Fibroblast of skin of left biceps (primary cell): ENCODE measurements at places on chromosomes 11 and 22.

DNA sequence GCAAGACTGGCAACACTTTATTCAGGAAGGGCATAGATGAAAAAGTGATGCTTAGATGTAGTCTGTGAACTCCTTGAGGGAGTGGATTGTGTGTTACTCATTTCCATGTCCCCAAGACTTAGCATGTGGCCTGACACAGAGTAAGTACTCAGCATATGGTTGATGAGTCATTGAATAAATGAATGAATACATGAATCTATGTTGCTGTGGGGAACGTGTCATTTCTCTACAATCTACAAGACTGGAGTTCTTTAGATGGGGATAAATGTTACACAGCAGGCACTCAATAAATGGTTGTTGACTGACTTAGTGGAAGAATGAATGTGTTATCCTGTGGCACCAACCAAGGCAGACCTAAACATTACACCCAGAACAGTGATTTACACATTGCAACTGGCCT lies 17.9 kb downstream of the BPIFC start:
- DNase-seq, result no peak

DNA sequence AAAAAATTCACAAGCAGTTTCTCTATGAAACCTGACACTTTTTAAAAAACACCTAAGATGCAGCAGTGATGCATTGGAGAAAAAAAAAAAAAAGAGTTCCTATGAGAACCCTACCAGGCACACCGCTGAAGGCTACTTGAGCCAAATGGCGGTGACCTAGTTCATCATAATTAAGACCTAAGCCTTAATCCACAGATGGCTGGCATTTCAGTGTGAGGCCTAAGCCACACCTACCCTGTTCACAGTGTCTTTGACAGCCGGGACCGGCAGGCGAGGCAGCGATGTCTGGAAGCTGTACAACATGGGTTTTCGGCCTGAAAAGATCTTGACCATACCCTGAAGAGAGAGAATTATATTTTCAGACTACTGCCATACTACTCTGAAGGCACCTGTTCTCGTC lies 38.0 kb downstream of the CPT1A start:
- DNase-seq, result no peak

- no peak for DNase-seq
Observed at GRCh38 chr11:120271672-120272071, 31.7 kb downstream of the POU2F3 start.

- DNase-seq, result no peak
Observed at GRCh38 chr11:8277691-8278090, 14.0 kb upstream of the LMO1 start.

DNA sequence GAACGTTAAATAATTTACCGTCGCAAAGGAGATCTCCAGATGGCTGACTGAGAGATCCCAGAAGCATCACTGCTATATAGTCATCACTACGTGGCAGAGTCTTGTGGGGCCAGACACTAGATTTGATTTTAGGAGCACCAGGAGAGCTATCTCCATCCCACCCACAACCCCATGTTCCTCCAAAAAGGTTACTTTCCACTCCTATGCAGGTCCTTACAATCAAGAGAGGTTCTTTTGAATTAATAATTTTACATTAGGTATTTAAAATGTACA lies 19.4 kb downstream of the GUCY1A2 start:
- DNase-seq, result no peak

DNA sequence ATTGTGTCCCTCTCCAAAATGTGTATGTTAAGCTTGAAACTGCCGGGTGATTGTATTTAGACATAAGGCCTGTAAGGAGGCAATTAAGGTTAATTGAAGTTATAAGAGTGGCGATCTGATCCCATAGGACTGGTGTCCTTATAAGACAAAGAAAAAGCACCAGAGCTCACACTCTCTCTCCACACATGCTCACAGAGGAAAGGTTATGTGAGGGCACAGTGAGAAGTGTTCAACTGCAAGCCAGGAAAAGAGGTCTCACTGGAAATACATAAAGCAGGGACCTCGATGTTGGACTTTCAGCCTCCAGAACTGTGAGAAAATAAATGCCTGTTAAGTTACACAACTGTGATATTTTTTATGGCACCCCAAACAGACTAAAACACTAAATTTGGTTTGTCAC lies 1233.8 kb upstream of the CNTN5 start:
- DNase-seq, result no peak

DNA sequence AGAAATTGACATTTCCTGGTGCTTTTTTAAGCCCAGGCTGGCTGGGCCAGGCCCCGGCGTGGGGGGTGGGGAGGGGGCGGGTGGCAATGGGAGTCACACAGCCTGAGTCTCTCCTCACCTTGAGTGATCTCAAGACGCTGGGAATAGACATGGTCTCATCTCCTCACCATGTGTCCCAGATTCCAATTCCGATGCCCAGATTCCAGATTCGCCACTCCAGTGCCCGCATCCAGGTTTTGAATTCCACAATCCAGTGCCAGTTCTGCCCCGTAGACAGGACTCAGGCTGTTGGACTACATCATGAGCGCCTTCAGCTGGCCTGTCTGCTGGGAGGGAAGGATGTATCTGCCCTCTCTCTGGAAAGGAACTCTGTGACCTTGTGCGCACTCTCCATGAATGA lies 19.1 kb downstream of the KCNC1 start:
- DNase-seq, result no peak

GRCh38 chr11:76196849-76197248 lies 9.5 kb downstream of the WNT11 start:
- no peak for DNase-seq

GRCh38 chr22:38981005-38981991 lies 849 bp upstream of the APOBEC3B start:
- no peak for DNase-seq

DNA sequence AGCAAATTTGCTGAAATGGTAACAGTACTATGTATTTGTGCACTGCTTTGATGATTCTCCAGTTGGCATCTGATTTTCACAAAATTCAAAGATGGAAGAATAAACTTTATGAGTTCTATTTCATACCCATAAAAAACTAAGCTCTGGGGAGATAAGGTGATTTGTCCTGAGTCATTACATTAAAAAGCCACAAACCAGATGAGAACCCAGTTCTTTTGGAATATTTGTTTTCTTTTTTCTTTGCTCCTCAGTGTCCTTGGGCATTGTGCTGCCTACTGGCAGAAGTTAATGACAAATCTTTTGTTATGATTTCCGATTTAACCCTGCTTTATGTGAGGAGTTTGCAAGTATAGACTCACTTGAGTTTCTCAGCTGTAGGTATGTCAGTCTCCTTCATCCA lies 45.4 kb upstream of the AMOTL1 start:
- DNase-seq, result no peak

DNA sequence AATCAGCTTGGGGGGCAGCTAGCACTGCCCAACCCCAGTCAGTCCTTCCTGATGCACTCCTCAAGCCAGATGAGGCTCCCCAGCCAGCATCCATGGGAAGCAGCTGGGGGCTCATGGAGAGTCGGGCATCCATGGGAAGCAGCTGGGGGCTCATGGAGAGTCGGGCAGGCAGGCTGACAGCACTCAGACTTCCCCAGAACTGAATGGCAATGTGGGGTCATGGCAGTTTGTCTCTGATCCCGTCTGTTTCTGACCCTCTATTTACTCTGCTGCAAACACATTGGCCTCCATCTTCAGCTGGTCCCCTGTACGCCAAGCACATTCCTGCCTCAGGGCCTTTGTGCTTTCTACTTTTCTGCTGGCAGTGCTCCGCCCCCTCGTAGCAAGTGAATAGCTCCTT lies 314.8 kb downstream of the NTM start:
- DNase-seq, result no peak

DNA sequence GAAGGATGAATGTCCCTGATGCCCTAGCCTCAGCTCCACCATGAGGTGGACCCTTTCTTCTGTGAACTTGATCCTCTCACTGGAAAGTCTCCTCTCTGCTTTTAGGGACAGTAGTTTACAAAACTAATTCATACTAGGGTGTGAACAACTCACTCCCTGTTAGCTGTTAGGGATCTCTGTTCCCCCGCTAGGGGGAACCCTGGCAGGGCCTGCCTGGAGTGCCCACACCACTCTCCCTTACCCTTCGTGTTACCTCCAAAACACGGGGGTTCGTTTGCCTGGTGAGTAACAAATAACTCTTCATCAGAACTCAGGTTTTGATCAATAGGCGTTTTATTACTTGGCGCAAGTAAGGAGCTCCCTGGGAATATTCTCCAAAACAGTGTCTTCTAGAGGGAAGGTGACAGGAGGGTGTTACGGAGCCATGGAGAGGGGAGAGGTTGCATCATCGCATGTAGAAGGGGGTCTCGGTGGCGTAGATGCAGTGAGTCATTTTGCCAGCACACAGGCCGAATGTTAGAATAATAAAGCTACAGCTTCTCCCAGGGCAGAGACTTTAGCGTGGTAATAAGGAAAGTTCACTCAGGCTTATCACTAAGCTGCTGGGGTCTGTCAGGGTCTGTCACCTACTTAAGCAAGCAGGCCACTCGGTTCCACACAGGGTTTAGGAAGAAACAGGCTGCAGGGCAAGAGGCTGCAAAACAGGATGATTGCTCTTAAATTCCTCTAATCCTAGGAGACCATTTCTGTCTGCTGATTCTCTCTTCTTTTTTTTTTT lies 45.8 kb downstream of the C11orf96 start:
- no peak for DNase-seq

DNA sequence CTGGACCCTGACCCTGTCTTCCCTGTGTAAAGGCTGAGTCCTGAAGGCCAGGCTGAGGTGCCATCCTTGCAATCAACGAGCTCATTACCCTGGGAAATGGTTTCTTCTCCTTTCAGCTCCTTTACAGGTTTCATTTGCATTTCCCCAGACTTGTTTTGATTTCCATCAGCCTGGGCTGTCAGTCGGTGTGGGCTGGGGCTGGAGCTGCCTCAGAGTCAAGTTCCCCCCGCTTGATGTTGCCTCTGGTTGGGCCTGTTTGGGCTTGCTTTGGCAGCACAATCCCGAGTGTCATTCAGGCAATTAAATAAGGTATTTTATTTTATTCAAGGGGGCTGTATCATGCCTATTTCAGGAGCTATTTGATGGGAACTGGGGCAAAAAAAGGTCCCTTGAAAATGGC lies 424.9 kb downstream of the INSC start:
- DNase-seq, result no peak

GRCh38 chr11:79538775-79539174 lies 97.9 kb upstream of the TENM4 start:
- no peak for DNase-seq

GRCh38 chr11:46281371-46281831 lies 3.9 kb downstream of the CREB3L1 start:
- no peak for DNase-seq

DNA sequence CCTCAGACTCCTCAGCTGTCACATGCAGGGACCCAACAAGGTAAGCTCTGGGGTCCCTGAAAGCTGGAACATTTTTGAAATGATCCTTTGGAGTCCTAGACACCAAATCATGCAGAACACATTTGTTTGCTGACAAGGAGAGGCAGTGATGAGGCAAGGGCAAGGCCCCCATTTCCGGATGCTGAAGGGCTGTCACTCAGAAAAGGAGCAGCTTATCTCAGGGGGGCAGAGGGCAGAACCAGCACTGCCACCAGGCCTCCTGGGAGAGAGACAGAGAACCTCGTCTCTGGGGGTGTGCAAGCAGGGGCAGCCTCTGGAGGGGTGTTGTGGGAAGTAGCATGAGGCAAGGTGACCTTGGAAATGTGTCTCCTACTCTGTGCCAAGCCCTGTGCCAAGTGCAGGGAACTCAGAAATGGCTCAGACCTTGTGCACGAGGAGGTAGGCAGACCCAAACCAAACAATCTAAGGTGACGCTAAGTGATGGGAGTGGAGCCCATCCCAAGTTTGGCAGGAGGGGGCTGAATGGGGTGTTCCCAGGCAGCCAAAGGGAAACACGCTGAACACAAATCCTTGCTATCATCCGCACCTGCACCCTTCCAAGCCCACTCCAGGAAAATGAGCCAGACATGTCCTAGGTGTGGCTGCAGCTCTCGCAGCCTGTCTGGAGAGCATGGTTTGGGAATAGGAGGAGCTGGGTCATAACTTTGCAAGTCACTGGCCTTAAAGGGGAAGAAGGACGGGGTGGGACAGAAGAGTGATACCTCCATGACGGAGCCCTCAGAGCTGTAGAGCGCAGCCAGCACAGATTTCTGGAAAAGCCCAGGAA lies 94.2 kb downstream of the PDE2A start:
- no peak for DNase-seq

DNA sequence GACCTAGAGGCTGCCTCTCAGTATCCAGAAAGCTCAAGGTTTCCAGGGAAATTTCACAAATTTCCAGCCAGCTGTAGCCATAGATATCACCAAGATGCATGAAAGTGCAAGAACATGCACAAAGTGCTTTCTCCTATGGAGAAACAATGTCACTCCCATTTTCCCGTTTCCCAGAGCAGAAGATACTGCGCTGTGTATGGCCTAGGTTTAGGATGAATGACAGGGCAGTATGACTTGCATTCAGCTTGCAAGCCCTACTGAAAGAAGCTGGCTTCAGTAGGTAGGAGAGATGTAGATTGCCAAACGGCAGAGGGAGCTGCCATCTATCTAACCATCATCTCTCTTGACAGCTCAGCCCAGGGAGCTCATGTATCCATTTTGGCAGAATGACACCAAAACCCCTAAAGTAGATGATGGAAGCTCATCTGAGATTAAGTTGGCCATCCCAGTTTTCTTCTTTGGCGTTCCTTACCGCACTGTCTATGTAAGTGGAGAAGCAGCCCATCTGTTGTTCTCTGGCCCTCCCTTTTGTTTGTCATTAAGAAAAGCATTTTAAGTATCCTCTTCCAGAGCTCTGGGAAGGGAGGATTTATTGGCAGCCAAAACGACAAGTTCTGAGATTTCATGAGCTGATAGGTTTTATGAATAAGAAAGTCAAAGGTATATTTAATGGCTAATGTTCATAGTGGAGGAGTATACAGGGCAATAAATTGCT lies 4.6 kb downstream of the TECTA start:
- no peak for DNase-seq

DNA sequence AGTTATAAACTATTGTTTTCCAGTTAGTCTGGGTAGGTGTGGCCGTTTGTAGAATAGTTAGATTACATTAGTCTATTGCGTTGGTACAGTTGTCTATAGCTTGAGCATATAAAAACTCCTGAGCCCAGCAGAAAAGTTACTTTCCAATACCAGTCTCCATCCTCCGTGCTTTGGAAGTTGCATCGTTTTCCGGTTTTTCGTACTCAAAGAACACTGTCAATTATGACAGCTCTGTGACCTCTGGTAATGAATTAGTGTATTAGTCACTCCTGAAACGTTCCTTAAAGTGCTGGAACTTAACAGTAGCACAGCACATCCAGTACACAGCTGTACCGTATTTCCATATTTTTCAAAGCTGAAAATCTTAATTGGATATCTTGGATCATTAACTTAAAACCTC lies 808 bp upstream of the MSANTD2 start:
- no peak for DNase-seq

GRCh38 chr11:124748481-124749343 lies 3.3 kb downstream of the VSIG2 start:
- no peak for DNase-seq

DNA sequence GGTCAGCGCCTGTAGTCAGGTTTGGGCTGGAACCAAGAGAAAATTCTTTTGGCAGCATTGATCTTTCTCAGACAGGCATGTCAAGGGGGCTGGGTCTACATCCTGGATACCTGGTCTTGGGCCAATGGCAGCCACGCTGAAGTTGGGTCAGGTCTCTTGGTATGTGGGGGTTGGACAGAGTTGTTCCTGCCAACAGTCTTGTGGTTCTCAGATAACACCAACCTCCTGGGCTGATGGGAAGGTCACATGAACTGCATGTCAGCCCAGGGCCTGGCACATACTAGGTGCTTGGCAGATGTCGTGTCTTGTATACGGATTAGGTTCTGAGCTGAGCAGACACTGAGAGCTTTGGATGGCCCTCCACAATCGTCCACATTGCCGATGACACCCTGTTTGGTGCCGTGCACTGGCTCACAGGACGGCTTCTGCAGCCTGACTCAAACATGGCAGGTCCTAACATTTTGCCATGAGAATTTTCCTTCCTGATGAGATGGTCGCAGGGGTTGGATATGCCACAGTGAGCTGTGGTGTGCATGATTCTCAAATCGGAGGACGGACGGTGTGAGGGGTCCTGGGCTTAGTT lies 42.0 kb downstream of the FBLN1 start:
- no peak for DNase-seq
